ENCODE measurements at places on chromosomes 12 and 14.

DNA sequence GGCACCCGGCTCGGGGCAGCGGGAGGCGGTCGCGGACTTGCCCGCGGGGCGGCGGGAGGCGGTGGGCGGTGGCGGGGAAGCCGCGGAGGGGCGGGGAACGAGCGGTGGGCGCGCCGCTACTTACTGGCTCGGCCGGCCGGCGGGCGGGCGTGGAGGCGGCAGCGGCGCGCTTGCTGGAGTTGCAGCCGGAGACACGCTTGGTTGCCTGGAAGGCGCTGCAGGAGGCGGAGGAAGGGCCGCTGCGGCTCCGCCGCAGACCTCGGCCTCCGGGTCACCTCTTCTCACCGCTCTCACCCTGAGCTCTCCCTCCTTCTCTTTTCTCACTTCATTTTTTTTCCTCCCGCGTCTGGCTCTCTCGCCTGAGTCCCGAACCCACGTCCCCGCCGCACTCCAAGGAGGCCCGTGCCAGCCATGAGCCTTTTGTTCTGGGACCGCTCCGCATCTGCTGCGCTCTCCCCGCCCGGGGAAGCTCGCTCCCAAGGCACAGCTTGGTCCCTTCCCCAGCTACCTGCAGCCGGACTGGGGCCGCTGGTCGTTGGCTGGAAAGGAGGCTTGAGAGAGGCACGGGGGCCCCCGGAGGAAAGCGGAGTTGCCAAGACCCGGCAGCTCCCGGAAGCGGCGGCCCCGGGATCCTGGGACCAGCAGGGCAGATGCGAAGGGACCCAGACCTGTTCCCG, 592 bp upstream of the KCNK10 start:
- no peak for DNase-seq

- no peak for DNase-seq
These were observed 30.0 kb downstream of the CEP83 start for GRCh38 chr12:94429633-94430032.

GRCh38 chr12:18141048-18141982, 51.3 kb upstream of the RERGL start:
- DNase-seq, result no peak

DNA sequence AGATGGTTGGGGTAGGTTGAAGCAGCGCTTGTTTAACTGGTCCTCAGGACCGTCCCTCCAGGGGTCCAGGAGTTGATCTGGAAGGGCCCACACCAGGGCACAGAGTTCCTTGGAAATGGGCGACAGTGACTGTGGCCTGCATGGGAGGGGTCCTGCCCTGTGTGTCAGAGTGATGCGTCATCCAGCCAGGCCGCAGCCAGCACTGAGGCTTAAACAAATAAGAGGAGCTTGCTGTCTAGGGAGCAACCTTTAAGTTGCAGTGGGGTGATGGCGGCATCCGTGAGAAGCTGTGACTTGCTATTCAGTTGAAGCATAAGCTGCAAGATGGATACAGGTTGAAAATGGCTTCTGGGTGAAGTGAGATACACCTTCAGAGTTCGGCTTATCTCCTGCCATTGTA, 20.2 kb downstream of the DCAF4 start:
- no peak for DNase-seq

DNA sequence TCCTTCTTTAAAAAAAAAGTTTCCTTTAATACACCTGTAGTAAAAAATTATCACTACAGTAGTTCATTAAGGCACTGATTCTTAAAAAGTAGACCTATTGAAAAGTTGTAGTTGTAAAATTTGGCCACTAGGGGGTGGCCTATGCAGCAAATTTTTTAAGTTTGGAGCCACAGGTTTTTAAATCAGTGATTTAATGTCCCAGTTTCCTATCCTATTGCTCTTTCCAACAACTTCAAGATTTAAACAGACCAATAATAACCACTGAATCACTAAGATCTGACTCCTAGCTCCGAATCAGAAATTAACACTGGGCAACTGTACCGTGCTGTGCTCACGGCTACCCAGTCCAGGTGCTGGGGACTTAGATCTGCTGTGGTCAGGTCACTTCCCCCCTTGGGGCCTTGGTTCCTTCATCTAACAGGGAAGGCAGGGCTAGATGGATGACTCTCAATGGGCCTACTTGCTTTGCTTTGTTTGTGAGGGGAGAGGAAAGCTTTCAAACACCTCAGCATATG, 279.3 kb downstream of the MED13L start:
- peak; percentile 27 for DNase-seq

DNA sequence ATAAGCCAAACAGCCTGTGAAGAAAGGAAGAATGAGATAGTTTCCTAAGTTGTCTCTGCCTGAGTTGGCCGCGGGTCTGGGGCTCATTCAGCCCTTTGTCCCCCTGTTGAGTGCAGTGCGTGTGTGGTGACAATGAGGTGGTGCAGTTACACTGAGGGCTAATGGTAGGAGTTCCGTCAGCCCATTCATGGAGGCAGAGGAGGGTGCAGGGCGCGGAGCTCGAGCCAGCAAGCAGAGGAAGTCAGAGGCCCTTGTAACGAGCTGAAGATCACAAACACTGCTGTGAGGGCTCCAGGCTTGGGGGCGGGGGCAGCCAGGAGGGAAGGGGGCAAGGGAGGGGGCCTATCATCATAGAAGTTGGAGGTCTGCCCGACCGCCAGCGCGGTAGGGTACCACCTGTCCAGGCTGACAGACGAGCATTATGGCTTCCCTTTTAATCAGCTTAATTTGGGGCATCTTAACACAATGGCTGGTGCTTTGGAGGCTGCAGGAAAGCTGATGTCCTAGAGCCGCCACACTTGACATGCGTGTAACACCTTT, 20.5 kb downstream of the CCND2 start:
- DNase-seq, result no peak

GRCh38 chr14:34059925-34060650, 109.2 kb upstream of the EGLN3 start:
- DNase-seq, result no peak

DNA sequence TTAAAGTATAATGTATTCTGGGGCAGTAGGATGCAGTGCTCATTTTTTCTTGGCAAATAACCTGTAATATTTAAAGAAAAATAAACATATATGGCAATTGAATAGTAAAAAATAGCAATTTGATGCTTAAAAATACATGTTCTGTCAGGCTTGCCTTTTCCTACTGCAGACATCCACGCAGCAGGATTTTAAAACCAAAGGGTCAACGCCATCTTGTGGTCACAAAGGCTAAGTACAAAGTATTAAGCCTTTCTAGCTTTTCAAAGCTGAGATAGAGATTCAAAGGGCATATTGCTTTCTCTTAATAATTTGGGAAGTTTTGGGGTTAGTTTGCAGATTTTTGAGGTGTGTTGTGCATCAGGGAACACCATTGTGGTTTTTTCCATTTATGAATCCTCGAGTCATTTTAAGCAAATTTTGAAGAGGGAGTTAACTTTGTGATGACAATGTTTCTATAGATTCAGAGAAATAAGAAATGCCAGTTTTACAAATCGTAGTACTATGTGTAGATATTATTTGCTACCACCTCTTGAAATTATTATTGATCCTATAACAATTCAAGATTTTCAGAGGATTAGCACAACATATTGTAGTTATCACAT, 4.7 kb upstream of the CCER1 start:
- no peak for DNase-seq

- DNase-seq, result no peak
These were observed 54.6 kb upstream of the STON2 start for GRCh38 chr14:81454572-81455218.

DNA sequence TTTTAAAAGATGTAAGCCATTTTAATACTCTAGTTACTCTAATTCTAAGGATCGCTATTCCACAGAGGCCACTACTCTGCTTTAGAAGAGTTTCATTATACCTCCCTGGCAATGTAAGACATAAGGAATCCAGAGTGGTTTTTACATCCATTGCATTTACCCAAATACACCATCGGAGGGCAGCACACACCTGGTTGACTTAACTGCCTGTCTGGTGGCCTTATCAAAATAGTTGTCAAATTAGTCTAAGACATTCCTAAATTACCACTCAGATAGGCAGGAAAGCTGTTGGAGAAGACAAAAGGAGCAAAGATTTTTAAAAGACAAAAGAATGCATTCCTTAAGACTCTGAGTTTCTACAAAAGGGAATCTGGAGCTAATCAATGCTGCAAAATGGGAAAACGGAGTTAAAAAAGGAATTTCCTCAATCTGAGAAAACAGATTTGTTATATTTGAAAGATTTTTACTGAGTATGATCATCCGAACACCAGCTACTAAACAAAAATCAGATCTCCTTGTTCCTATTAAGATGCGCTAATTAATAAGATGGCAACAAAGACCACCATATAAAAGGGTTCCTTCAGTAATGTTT, 33.8 kb upstream of the FGD4 start:
- peak; percentile 47 for DNase-seq

GRCh38 chr12:593396-594270, 69.6 kb downstream of the NINJ2 start:
- no peak for DNase-seq

- no peak for DNase-seq
These were observed 19.4 kb upstream of the KRT77 start for GRCh38 chr12:52722680-52723079.

- DNase-seq, result no peak
These were observed 176.3 kb downstream of the C12orf75 start for GRCh38 chr12:105506678-105507310.

GRCh38 chr12:54870048-54870447, 15.7 kb downstream of the MUCL1 start:
- no peak for DNase-seq

GRCh38 chr14:43939836-43940235, 567.2 kb downstream of the FSCB start:
- no peak for DNase-seq

DNA sequence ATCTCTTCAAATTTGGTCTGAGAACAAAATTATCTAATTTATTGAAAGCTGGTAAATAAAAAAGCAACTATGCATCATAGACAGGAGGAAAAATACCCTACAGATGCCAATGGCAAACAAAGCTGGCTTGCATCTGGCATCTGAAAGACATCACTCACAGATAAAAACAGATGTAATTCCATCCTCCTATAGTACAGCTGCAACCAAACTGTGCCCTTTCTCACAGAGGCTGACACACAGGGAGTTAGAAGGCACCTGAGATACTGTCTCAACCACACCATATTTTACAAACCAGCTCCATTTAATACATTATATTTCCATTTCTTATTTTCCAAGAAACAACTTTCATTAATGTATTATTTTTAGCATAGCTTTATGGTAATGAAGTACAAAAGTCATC, 39.4 kb downstream of the DUSP16 start:
- no peak for DNase-seq

DNA sequence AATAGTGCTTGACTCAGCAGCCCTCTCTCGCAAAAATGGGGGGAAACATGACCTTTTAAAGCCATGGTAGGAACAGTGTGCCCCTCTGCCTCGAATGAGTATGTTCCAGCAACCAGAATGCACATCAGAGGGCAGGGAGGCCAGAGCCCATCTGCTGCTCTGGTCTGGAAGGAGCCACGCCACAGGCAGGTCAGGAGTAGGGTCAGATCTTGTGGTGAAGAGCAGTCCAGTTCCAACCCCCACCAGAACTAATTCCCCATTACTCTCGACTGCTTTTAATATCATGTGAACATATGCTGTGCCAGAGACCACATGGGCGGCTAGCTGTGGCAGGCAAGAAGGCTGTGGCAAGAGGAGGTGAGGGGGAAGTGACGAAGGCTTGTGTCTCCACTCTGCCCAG, 34.6 kb upstream of the TMX1 start:
- DNase-seq, result no peak

- no peak for DNase-seq
These were observed 22.8 kb upstream of the PYGL start for GRCh38 chr14:50967103-50967502.

GRCh38 chr14:35261774-35262173, 30.4 kb upstream of the PSMA6 start:
- no peak for DNase-seq

DNA sequence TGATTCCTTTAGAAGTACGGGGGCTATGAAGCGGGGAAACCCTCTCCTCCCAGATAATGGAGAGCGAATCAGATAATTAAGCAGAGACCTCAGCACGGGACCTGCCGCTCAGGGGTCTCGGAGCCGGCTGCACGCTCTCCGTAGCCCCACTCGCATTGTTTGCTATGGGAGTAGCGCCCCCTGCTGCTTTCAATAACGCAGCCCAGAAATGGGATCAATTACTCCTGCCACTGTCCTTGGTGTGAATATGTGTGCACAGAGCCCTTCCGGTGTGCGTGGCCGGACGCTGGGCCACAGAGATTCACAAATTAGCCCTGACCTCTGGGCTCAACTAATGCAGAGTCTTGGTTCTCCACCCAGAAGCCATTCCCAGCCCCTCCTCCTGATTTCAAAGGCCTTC, 76.4 kb upstream of the TMEM132C start:
- no peak for DNase-seq

DNA sequence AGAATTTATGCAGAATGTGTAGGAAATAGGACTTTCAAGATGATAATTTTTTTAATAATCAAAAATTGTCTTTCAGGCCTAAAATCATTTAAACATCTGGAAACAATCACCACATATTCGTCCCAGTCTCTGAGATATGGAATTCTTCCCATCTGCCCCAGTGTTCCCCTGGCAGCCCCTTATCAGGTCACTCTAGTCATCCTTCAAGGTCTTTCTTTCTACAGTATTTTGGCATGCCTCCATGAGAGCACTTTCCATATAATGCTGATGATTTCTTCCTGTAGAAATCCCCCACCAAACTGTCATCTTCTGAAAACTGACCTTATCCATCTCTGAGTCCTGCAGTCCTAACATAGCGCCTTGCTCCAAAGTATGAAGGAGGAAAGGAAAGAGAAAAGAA, 422.1 kb downstream of the RPS29 start:
- DNase-seq, result no peak

DNA sequence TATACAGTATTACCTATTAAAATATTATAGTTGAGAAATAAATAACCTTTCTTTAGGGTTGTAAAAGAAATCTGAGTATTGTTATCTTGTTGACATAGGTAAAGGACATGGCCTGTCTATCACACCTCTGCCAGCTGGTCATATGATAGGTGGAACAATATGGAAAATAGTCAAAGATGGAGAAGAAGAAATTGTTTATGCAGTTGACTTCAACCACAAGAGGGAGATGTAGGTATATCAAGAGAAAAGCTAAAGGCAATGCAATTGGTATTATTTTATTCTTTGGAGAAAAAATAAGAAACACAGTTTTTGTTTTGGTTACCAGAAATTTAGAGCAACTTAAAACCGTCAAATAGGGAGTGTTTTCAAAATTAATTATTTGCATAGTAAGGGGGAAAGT, 13.5 kb downstream of the CPSF2 start:
- no peak for DNase-seq

- DNase-seq, result no peak
These were observed 47.9 kb downstream of the SYNE3 start for GRCh38 chr14:95468448-95469133.

DNA sequence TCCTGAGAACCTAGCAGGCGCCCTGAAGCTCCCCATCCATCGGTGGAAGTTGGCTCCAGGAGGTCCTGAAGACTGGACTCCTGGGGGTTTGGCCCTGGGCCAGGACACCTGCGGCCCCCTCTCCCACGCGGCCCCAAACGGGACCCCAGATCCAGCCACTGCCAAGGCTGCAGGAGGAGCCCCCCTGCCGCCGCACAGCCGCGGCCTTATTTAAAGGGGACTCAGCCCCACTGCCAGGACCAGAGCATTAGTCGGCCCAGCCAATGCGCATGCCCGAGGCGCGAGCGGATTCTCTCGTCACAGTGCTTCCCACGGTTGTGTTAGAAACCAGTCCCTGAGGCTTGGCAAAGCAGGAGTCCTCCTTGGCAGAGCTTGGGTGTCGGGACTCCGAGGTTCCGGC, 775.2 kb upstream of the ALG10B start:
- DNase-seq, result no peak

Measured in AG04450 (cell line).